Activated T-helper 1 cell treated with Interleukin-2 at 50 U/mL for 16 hours (primary cell): ENCODE measurements at places on chromosomes 1 and 21.

GRCh38 chr21:42787613-42788012 lies 91.7 kb downstream of the WDR4 start:
- no peak for DNase-seq

DNA sequence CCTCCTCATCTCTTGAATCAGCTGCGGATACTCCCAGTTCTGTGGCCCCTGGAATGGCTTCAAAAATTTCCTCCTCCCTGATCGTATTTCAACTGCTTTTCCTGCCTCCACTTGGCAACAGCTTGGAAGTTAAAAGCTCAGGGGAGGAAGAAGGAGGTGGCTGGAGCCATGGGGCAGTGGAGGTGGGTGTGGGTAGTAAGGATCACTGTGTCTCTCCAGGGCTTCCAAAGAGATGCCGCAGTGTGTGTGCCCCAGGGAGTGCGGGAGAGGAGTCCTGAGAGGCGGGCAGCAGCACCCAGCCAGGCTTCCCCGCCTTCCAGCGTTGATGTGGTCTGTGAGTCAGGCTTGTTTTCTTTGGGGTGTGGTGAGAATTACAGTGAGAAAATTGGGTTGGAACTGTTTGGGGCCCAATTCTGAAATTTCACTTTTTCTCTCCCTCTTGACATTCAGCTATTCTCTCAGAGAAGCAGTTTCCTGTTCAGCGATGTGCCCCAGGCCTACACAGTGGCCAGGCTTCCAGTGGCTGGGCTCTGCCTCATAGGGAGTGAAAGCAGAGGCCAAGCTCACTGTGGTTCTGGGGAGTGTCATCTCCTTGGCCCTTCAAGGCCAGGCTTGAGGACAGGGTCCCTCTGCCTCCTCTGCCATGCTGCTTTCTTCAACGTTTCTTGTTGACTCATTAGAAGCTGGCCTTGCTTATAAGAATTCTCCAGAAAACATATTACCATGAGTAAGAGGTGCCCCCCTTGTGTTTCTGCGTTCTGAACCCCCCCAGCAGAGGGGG lies 69.0 kb downstream of the PGM1 start:
- DNase-seq, result no peak

- DNase-seq, result no peak
These were observed 572.0 kb downstream of the PTPRU start for GRCh38 chr1:29808141-29808995.

GRCh38 chr1:113216664-113217063 lies 143.7 kb downstream of the LRIG2 start:
- no peak for DNase-seq

- no peak for DNase-seq
These were observed 1522.3 kb upstream of the TPTE start for GRCh38 chr21:8998946-8999681.

- no peak for DNase-seq
These were observed 19.9 kb downstream of the IRF2BP2 start for GRCh38 chr1:234589854-234590620.

GRCh38 chr21:20611008-20611407 lies 387.2 kb upstream of the NCAM2 start:
- DNase-seq, result no peak

DNA sequence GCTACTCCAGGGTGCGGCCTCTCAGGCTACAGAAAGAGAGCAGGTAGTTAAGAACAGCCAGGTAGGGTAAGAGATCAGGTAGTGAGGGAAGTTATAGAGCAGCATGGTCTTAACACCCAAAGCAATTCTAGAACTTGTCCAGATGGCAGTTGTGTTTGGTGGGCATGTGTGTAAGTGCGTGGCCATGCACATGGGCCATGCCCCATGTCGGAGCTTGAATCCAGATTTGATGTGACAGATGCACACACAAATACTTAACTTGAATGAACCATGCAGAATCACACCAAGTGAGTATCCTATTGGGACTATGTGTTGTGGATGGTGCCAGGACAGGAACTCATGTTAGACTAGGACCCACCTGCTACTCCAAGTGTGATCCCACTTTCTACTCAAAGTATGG lies 145.7 kb upstream of the HMGB4 start:
- DNase-seq, result no peak

GRCh38 chr1:25647863-25648262 lies 31.3 kb downstream of the MAN1C1 start:
- DNase-seq, result no peak

DNA sequence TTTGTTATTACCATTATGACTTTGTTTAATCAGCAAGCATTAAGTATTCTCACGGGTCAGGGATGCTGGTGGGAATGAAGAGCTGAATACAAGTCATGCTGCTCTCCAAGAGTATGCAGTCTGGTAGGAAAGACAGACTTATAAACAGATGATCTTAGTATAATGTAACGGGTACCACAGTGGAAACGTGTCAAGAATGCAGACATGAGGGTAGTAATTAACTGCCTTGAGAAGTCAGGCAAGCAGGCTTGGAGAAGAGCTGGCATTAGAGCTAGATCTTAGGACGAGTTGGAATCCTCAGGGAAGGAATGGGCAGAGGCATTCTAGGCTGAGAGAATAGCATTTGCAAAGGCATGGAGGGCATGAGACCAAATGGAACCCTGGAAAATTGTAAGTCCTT lies 19.7 kb downstream of the FAM76A start:
- no peak for DNase-seq

- DNase-seq, result no peak
These were observed 70.0 kb downstream of the NVL start for GRCh38 chr1:224259986-224260385.
